ENCODE measurements at places on chromosomes 2 and 18. TPM values are rescaled to one million over a fixed set of nuclear protein-coding genes. Genes with fewer than 3 reads are reported as not detected.

The HNMT gene
- total RNA-seq, result 3.4 TPM

The HES6 gene
- 76.3 TPM for total RNA-seq

The NAT8 gene
- total RNA-seq, result not detected

The FAM161A gene
- total RNA-seq, result 16.2 TPM

The CTNNA2 gene
- total RNA-seq, result 11.3 TPM

GRCh38 chr2:202376460-202377206 lies 506 bp downstream of the BMPR2 start:
- peaks cover 35% of the 10 kb centered on the region for H3K4me1 ChIP-seq
- H3K36me3 ChIP-seq, result no peaks in the 10 kb centered on the region
- DNase-seq, result peak; percentile 63
- peak overlapping the region; percentile 99 for H3K27ac ChIP-seq
- peak overlapping the region; percentile 89 for H3K4me3 ChIP-seq

- no peak for DNase-seq
- no peaks in the 10 kb centered on the region for H3K36me3 ChIP-seq
- H3K4me1 ChIP-seq, result no peaks in the 10 kb centered on the region
- no peak overlapping the region for H3K27ac ChIP-seq
- no peak overlapping the region for H3K4me3 ChIP-seq
Measured at GRCh38 chr2:118077636-118078247, 10.5 kb upstream of the INSIG2 start.

DNA sequence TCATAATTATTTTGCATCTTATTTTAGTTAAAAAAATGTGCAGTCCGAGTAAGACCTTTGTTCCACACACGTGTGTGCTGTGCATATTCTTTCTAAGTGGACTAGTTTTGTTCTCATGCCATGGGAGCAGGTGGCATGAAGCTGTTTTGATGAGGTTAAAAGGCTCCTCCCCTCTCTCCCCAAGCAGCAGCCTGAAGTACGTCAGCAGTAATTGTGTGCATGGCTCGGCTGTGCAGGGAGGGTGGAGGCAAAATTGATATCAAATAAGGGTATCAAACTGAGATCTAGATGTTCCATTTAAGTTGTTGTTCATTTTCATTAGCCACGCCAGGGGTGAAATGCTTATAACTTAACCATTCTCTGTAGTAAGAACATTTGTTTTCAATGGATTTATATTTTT lies at the start of gene NYAP2:
TSS of gene NYAP2 (plus strand) at position 207 of the 400 bp plus-strand sequence. CDS start 9,171 bp downstream, outside the sequence.
- no peak within 1 kb of the TSS for H3K27ac ChIP-seq
- H3K4me3 ChIP-seq, result peak within 1 kb of the TSS; percentile 25
- no peaks in the 10 kb centered on the region for H3K27me3 ChIP-seq
- DNase-seq, result no peak
- no peaks in the 10 kb centered on the region for H3K36me3 ChIP-seq
- no peaks in the 10 kb centered on the region for H3K4me1 ChIP-seq

GRCh38 chr2:154713675-154714074 lies 15.2 kb downstream of the KCNJ3 start:
- peak; percentile 4 for DNase-seq
- H3K4me3 ChIP-seq, result no peak overlapping the region
- H3K27me3 ChIP-seq, result no peaks in the 10 kb centered on the region
- H3K36me3 ChIP-seq, result no peaks in the 10 kb centered on the region
- peak overlapping the region; percentile 51 for H3K27ac ChIP-seq
- peaks cover 10% of the 10 kb centered on the region for H3K4me1 ChIP-seq

DNA sequence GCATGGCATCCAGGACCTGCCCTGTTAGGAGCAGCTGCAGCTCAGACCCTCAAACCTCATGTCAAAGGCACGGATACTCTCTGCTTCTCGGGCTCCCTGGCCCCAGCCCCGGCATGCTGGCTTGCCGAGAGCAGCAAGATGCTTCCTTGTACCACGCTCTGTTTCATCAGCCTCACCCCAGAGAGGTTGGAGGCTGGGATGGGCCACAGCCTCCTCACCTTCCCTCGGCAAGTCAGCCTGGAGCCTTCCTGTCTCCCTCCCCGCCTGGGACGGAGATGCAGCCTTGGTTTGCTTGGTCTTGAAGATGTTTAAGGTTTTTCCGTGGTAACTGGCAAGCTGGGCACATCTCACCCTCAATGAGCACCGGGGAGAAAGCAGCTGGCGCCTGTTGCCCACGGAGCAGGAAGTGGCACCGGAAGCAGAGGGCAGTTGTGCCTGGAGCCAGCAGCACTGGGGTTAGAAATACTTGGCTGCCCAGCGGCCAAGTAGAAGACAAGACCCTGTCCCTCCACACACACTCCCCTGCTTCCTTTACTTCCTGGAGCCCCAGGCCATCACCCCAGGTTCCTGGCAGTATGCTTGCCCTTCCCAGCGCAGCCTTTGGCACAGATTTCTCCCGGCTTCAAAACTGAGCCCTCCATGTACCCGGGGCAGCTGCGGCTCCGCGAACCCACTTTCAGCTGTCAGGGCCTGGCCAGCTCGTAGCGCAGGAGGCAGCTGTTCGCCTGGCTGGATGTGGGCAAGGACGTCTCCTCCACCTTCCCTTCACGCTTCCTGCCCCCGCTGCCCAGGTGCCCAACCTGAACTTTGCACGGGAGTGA lies 17.4 kb downstream of the FBLN7 start:
- DNase-seq, result no peak
- no peaks in the 10 kb centered on the region for H3K4me1 ChIP-seq
- no peak overlapping the region for H3K4me3 ChIP-seq

GRCh38 chr2:85353876-85354285 lies 447 bp downstream of the RETSAT start:
- peaks cover 15% of the 10 kb centered on the region for H3K4me1 ChIP-seq
- no peak overlapping the region for H3K27ac ChIP-seq
- DNase-seq, result no peak
- no peaks in the 10 kb centered on the region for H3K36me3 ChIP-seq
- H3K4me3 ChIP-seq, result peak overlapping the region; percentile 78

- H3K27me3 ChIP-seq, result no peaks in the 10 kb centered on the region
- DNase-seq, result no peak
- H3K27ac ChIP-seq, result no peak overlapping the region
Measured at GRCh38 chr18:1292167-1292566, 387.5 kb downstream of the ADCYAP1 start.

Measured in GM23338 (cell line).